Activated T-helper 1 cell treated with anti-CD3 and anti-CD28 coated beads, Interleukin-12 subunit alpha, Interleukin-12 subunit beta, Interleukin-2, Interleukin-4 antibody, amounts not matched to agents 30 ng/mL and 10 ng/mL and 1 ng/mL, durations not matched to agents 14 hours and 24 hours and 36 hours (primary cell): ENCODE measurements at places on chromosomes 4 and X. TPM values are rescaled to one million over a fixed set of nuclear protein-coding genes. Genes with fewer than 3 reads are reported as not detected.

The ANK2 gene
- total RNA-seq, result 2.9 and 3.1 TPM in 2 replicates

The EIF4E gene
- total RNA-seq, result 137 and 147 TPM in 2 replicates

The SYTL5 gene
- total RNA-seq, result not detected in 2 replicates

DNA sequence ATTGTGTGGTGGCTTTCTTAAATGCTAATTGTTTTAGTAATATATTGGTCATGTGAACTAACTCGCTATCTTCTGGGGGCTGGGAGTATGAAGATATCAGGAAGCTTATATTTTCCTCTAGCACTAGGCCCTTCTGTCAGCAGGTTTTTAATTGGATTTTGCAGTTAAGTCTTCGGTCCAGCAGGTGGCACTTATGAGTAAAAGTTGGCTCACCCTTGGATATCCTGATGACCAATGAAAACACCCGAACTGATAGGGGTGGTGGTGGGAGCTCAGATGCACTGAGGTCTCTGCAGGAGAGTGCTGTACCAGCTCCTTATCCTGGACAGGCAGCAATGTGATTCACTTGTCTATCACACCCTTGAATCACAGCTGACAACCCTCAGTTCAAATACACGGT is 1365.8 kb upstream of the DIAPH2 start:
- H3K4me1 ChIP-seq, result no peaks in the 10 kb centered on the region
- H3K36me3 ChIP-seq, result no peaks in the 10 kb centered on the region
- H3K27me3 ChIP-seq, result no peaks in the 10 kb centered on the region
- no peak for DNase-seq

DNA sequence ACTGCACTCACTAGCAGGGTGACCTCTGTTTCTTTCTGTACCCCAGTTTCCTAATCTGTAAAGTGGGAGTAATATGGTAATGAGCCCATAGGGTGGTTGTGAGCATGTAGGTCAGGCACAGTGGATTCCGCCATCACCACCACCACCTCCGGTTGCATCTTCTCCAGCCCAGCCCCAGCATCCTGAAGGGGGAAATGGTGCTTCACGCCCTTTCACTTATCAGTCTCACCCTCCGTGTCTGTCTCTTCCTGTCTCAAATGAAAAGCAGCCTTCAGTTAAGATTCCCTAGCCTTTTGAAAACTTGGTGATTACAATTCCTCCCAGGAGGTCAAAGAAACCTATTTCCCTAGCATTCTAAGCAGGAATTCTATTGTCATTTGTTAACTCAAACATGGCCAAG is 16.9 kb upstream of the XPNPEP2 start:
- H3K4me3 ChIP-seq, result no peak overlapping the region
- DNase-seq, result no peak
- peaks cover 3% of the 10 kb centered on the region for H3K27me3 ChIP-seq
- no peaks in the 10 kb centered on the region for H3K36me3 ChIP-seq
- peak overlapping the region; percentile 15 for H3K27ac ChIP-seq

DNA sequence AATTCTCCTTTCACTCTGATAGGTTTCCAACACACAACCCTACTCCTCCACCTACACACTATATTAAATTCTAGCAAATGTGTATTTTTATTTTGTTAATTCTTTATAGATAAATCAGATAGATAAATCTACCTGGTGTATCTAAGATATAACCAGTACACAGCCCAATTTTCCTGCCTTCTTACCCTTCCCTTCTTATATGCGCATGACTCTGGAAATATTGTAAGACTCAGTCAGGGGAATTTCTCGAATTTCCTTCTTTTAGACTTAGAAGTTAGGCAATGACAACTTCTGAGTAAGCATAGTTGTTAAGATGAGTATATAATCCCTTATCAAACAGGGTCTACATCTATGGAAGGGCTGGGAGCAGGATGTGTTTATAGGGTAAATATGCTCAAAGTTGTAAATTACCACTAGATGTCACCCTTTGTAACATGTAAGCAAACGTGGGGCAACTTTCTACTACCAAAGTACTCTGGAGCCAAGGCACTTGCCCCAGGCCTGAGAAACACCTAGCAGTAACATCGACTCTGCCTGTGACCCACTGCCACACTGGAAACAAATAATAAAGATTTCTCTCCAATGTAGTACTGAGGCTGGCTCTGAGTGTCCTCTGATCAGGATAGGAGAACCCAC is 444.7 kb downstream of the IQCM start:
- no peaks in the 10 kb centered on the region for H3K27me3 ChIP-seq
- no peaks in the 10 kb centered on the region for H3K36me3 ChIP-seq
- H3K4me1 ChIP-seq, result no peaks in the 10 kb centered on the region
- no peak overlapping the region for H3K4me3 ChIP-seq
- no peak for DNase-seq

DNA sequence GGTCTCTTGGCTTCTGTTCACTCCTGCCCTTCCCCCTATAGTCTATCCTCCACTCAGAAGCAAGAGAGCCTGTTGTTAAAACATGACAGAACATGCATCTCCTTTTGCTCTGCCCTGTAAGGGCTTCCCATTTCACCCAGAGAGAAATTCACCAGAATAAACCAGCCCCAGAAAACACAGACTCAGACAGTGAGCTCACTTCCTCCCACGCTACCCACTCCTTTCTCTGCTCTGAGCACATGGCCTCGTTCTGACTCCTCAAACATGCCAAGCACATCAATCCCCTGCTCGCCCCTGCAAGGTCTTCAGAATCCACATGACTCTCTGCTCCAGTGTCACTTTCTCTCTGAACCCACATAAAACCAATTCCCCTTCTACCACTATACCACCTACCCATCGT is 50.4 kb downstream of the MID1 start:
- no peaks in the 10 kb centered on the region for H3K27me3 ChIP-seq
- no peaks in the 10 kb centered on the region for H3K36me3 ChIP-seq
- H3K4me1 ChIP-seq, result no peaks in the 10 kb centered on the region
- no peak for DNase-seq
- no peak overlapping the region for H3K27ac ChIP-seq
